ENCODE measurements at places on chromosomes 1 and 21. TPM values are rescaled to one million over a fixed set of nuclear protein-coding genes. Genes with fewer than 3 reads are reported as not detected.

CAPN8 gene
- 0.33 TPM for total RNA-seq

NDUFS5 gene
- 104 TPM for total RNA-seq

LCE3B gene
- total RNA-seq = not detected

KPRP gene
- not detected for total RNA-seq

HEYL gene
- total RNA-seq = 1.9 TPM

MROH7 gene
- total RNA-seq = 2.3 TPM

NR5A2 gene
- 27.9 TPM for total RNA-seq

PADI6 gene
- total RNA-seq = not detected

LRRC39 gene
- total RNA-seq = 0.33 TPM

PGBD5 gene
- 7.5 TPM for total RNA-seq

SPRR2F gene
- not detected for total RNA-seq

CENPL gene
- 1.1 TPM for total RNA-seq

LAPTM5 gene
- total RNA-seq = 22.3 TPM

WNT9A gene
- 0.05 TPM for total RNA-seq

WASF2 gene
- 27.9 TPM for total RNA-seq

ST6GALNAC3 gene
- total RNA-seq = 2.6 TPM

Data from left lobe of liver (tissue), 2 donors.